Nasal cavity respiratory epithelium epithelial cell of viscerocranial mucosa (primary cell): ENCODE measurements at places on chromosomes 1 and 21. TPM values are rescaled to one million over a fixed set of nuclear protein-coding genes. Genes with fewer than 3 reads are reported as not detected.

Gene CD1B
- not detected in 2 replicates for total RNA-seq

Gene OR2L3
- total RNA-seq: not detected in 2 replicates

Gene NHLH2
- total RNA-seq: 1.4 and 1.6 TPM in 2 replicates

Gene RCSD1
- under 0.01 TPM in 1 of 2 replicates, not detected in the other for total RNA-seq

Gene SLAMF8
- not detected in 2 replicates for total RNA-seq

Gene ADAR
- 81.0 and 138 TPM in 2 replicates for total RNA-seq

Gene HPCAL4
- total RNA-seq: under 0.01 TPM in 2 replicates
